ENCODE measurements at places on chromosomes 2 and 18.

DNA sequence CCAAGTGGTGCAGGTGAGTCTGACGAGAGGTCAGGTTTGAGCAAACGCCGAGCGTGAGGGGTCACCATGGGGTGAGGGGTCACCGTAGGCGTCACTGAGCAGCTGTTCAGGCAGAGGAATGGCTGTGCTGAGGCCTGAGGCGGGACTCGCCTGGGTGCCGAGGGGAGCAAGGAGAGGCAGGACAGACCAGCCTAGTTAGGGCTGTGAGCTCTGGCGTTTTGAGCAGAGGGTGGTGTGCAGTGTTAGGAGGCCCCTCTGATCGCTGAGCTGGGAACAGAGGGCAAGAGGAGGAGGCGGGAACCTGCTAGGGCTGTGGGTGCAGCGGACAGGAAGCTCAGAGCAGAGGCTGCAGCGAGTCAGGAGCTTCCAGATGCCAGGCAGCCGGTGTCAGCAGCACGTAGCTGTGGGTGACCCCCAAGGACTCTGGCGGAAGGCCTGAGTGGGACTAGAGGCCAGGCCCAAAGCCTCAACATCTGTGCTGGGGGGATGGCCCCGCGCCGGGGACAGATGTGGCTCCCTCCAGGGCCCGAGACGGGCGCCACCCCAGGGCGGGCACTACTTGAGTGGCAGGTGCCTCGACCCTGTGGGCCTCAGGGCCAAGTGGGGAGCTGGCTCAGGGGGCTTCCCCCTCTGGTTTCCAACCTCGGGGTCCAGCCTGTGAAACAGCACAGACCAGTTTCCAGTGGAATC, 55.7 kb downstream of the KCNG2 start:
- DNase-seq, result no peak

DNA sequence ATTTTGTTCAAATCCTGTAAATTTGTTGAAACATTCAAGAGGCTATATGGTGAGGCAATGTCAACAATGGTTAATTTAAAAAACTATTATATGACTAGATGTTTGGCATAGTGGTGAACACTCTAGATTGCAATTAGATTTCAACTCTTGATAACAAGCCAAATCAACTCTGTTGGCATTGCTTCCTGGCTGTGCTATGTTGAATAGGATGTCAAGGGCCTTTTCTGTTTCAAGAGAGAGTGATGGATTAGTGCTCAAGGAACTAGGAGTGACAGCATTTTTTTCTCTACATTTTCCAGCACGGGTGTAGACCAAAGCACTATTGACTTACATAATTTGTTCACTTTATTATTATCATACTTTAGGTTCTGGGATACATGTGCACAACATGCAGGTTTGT, 172.4 kb upstream of the KCNH7 start:
- no peak for DNase-seq

- DNase-seq, result no peak
Measured at GRCh38 chr2:160256507-160256906, 56.4 kb upstream of the ITGB6 start.

DNA sequence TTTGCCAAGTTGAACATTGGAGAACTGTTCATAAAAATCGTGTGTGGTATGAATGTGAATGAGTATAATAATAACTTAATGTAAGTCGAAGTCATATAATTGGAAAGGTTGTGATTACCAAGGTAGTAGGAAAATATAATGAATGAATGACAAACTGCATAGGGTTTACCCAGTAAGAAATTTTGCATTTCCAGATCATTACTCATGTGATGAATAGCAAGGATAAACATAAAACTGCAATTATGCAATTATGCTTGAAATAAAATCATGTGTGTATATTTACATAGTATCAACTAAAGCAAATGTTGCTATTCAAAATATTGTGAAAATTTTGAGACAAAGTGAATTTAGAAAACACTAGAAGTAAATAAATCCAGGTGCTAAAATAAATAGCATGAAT, 1108.7 kb upstream of the TMEFF2 start:
- no peak for DNase-seq

DNA sequence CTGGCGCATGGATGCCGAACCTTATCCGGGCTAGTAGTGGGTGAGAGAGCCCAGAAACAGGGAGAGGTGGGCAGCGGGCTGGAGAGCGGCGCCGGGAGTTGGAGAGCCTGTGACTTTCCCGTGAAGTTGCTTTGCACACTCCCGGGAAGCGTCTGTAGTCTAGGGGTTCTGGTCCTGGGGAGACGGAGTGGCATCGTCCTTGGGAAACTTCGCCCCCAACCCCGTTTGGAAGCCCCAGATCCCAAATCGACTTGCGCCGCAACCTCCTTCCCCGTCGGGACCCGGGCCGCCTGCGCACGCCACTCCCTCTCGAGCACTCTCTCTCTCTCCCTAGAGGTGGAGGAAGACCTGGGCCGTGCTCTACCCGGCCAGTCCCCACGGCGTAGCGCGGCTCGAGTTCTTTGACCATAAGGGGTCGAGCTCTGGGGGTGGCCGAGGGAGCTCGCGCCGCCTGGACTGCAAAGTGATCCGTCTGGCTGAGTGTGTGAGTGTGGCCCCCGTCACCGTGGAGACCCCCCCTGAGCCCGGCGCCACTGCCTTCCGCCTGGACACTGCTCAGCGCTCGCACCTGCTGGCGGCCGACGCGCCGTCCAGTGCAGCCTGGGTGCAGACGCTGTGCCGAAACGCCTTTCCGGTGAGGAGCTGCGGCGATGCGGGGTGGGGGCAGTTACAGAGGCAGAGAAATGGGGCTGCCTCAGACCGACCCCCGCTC, 456 bp downstream of the DOK1 start:
- DNase-seq, result no peak

DNA sequence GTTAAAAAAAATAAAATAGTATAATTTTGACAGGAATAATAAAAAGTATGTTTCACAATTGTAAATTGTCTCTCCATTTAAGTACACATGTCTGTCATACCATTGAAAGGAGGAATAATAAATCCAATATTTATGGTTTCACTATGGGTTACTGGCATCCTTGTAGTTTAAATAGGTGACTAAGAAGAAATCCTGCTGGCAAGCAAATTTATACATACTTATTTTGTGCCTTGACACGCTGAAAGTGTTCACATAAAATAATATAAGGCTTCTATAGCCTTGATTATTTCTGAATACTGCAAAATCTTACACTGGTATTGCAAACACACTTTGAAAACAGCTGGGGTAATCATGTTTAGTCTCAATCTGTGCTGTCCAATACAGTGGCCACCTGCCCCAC, 138.3 kb upstream of the ETAA1 start:
- DNase-seq, result no peak

DNA sequence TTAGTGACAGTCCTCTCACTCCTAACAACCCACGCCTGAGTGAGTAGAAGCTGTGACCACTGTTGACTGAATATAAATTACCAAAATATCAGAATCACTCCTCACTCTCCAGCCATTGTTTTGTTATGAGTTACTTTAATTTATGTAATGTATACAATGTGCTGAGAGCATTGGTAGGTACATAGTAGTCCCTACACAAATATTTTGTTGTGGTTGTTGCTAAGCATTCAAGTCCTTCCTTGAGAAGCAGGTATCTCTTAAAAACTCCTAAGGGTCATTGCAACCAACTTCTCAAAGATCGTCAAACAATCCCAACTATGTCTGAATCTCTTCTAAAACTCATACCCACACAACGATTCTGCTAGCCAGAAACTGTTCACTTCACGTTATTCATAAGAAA, 476.8 kb upstream of the TNP1 start:
- DNase-seq, result no peak

GRCh38 chr18:34921226-34921625, 120.0 kb upstream of the MAPRE2 start:
- no peak for DNase-seq

DNA sequence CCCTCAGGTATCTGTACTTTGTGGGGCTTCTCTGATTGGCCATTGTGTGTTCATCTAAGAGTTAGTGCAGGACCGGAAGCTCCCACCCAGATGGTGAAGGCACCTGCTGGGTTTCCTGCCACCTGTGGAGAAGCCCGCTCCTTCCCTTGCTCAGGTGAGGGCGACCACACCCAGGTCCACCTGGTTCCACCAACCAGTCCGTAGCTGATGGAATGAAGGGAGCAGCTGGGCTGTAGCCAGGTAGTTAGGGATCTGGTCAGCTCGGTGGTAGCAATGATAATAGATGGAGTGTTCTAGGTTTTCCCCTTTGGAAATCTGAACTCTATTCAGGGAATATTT, 16.0 kb downstream of the SH3BP4 start:
- no peak for DNase-seq

GRCh38 chr2:15053542-15053941, 421.0 kb downstream of the LRATD1 start:
- no peak for DNase-seq

GRCh38 chr2:75202359-75202758, 3.0 kb upstream of the TACR1 start:
- DNase-seq, result no peak

DNA sequence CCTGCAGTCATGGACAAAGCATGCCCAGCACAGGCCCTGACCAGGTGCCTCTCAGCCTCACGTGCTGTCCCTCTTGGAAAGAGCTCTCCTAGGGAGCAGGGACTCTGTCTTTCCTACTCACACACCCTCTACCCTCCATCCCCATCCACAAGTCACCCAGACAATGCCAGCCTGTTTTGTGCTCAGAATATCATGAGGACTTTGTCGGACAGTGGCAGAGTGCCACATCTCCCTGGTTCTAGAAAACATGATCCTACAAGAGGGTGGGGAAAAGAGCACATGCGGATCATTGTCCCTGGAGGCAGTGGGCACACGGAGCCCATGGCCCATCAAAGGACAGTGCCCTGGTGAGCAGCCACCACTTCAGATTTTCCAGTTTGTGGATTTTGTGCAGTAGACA, 3.7 kb upstream of the MAL start:
- no peak for DNase-seq

DNA sequence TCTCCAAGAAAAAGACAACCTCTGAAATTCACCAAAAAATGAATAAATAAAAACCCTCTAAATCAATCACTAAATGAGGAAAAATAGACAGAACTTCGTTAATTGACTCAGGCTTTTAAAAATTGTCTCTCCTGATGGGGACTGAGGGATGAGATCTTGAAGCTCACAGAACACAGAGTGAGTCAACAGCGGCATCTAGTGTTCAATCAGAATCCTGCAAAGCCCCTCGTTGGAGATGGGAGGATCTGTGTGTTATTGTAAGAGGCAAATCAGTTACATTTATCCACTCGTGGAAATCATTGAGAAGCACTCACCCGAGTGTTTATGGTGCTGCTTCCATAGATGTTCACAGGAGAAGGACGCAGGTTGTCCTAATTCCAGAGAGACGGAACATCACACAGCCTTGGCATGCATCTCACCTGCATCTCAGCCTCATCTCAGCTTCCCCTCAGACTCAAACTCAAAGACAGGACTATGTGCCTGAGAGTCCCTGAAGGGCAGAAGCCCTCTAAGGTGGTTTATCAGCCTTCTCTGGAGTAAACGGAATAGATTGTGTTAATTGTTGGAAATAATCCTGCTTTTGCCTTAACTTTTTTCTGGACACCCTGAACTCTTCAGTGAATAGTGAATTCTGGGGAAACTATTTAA, 82.0 kb downstream of the MREG start:
- DNase-seq, result peak; percentile 49

GRCh38 chr2:182456784-182457183, 29.9 kb upstream of the PDE1A start:
- DNase-seq, result no peak

GRCh38 chr2:223599640-223600380, 2.4 kb downstream of the SCG2 start:
- DNase-seq, result no peak

DNA sequence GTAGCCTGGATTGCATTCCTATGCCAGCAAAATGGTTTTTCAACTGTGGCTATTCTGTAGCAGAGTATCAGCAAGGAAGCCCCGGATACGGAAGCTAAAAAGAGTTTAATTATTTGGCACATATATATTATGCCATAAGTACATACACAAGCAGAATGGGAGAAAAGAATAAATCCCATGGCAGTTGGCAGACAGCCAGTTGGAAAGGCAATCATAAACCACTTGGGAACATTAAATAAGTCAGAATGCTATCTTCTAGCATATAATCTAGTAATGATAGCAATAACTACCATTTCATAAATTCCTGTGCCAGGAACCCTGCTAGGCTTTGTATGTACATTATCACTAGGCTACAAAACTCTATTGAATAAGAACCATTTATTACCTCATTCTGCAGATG, 26.0 kb downstream of the GALNT5 start:
- no peak for DNase-seq

DNA sequence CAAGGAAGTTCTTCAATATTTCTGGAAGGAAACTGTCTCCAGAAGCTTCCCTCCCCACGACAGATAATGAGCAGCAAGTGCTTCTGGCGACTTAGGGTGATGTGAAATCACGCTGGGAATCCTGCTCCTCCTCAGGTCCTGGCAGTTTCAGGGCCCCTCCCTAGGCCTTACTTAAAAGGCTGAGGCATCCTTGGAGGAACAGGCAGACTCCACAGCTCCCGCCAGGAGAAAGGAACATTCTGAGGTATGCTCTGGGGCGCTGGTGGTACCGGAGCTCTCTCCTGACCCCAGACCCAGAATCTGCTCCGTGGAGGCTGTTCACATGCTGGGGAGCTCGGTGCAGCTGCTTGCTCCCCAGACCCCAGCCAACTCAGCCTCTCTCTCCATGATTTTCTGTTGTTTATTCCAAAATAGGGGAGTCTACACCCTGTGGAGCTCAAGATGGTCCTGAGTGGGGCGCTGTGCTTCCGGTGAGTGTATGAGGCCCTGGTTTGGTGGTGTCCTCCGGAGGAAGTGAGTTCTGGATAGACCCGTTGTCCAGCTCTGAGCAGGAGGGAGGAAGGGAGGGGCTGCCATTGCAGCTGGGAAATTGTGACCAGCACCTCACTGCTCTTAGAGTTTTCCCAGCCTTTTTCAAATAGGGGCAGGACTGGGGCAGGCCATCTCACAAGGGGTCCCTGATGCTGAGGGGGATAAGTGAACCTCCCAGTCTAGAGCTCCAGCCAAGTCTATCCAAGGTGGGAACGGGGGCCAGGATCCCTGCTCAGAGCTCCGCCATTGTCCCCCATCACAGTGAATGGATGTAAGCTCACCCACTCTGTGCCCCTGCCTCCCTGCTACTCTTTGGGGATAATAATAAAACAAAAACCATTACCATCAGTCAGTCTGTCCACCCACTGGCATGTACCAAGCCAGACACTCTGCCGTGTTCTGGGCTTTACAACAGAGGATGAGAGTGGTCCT, at the start of gene IL36RN:
Gene IL36RN (plus strand): TSS at position 201 of the 963 bp plus-strand sequence. CDS start 241 bp downstream, at position 442.
- no peak for DNase-seq

- DNase-seq, result no peak
Measured at GRCh38 chr2:137872577-137872976, 91.7 kb upstream of the HNMT start.

GRCh38 chr2:191038241-191038725, 24.3 kb upstream of the STAT1 start:
- no peak for DNase-seq
